ENCODE measurements at places on chromosomes 3 and 15.

DNA sequence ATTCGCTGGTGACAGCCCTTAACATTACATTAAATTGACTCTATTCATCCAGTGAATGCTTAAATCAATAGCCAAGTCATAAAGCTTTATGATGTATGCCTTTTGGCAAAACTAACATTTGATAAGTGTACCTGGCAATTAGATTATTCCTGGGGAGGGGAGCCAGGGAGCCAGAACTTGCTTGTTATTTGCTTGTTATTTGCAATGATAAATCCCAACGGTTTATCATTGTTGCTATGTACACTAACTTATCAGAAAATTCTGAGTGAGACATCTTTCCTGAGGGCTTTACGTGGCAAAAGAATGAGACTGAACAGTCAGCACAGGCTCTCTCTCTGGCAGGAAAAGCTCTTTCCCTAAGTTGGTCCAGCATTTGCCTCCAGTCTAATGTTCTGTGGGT is 35.8 kb upstream of the FBN1 start:
- DNase-seq, result no peak

DNA sequence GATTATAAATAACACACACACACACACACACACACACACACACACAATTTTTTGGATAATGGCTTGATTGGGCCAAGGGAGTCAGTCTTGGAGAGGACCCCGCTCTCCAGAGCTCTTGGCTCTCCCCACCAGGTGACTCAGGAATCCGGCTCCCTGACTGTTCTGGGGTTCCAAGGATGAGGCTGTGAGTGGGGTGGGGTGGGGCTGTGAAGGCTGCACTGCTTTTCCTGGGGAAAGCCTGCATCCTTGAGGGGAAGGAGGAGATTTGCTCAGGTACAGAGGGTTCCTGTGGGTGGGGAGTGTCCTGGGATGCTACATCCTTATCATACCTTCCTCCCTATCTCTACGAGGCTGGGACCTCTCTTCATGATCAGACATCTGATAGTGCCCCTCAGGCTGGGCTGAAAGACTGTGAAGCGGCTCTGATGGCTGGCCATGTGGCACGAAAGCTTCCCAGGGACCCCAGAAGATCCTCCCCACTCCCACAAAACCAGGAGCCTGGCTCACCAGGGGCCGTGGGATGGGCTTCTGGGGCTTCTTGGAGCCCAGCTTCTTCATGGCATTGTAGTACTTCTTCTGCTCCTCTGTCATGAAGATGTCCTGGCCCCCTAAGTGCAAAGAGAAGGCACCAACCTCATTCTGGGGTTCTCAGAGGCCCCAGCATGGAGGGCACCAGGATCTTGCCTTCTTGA is 59.2 kb downstream of the EXOG start:
- no peak for DNase-seq

DNA sequence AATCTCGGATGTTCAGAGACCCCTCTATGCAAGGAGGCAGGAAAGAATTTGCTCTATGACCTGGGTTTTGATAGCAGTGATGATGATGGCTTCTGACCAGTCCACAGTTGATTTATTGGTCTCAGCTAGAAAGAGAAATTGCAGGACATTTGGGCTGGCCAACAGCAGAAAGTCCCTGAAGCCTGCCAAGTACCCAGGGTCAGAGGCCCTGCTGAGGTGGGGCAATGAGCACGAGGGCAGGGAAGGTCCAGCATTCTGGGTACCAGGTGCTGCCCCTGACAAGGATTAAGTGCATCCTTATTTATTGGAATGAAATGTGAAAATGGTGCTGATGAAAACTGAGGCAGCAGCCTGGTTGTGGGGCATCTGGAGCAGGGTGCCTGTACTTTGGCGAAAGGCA is 19.8 kb downstream of the C3orf62 start:
- DNase-seq, result no peak

DNA sequence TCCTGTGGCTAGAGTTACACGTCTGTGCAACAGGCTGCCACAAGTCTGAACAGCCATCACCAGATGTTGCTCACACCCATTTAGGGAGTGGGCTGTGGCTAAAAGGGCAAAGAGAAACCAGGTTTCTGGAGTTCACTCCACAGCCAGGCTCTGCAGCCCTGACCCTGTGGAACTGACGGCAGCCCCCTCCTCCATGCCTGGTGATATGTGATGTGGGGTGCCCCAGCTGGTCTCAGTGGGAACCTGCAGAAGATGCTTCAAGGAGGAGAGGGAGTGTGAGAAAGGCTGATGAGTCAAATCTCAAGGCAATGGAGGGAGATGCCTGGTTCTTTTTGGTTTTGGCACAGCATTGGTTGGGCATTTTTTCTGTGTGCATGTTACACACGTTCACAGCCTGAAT is 130.6 kb downstream of the TPRA1 start:
- DNase-seq, result no peak

GRCh38 chr15:93180656-93181055 is 91.6 kb upstream of the RGMA start:
- no peak for DNase-seq

Data from GM12891 (cell line).